ENCODE measurements at places on chromosomes 13 and 19.

DNA sequence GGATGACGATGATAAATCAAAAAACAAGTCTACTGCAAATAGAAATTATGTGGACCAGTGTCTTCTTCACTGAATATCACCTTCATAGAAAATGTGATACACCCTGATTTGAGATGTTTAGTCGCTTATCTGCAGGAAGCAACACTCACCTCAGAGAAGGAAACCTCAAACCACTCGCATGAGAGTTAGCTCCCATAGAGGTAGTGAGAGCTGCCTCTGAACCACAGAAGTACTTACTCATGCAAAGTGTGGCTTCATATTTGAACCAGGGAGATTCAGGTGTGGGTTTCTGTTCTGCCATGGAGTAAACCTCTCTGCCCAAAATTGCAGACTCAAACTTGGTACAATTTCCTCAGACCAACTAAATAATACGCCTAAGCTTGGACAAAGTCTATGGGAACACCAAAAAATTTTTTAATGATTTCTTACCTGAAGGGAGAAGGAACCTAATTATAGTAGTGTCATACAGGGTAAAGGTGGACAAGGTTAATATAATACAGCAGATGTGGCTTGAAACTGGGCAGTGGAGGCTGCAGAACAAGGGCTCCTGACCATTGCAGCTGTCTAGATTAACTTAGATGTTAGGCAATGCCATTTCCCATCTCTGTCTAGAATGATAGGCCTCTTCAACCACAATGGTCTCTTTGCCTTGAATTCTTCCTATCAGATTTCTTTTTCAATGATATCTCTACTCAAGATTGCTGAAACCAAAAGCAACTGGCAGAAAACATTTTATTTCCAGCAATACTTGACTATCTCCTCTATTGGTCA lies 29.6 kb upstream of the RCBTB2 start:
- no peak for DNase-seq

- no peak for DNase-seq
These were observed 12.1 kb downstream of the CCDC70 start for GRCh38 chr13:51873837-51874236.

GRCh38 chr13:67226696-67227095 lies 3.4 kb downstream of the PCDH9 start:
- no peak for DNase-seq

GRCh38 chr19:3719868-3720267 lies 11.7 kb downstream of the TJP3 start:
- no peak for DNase-seq

DNA sequence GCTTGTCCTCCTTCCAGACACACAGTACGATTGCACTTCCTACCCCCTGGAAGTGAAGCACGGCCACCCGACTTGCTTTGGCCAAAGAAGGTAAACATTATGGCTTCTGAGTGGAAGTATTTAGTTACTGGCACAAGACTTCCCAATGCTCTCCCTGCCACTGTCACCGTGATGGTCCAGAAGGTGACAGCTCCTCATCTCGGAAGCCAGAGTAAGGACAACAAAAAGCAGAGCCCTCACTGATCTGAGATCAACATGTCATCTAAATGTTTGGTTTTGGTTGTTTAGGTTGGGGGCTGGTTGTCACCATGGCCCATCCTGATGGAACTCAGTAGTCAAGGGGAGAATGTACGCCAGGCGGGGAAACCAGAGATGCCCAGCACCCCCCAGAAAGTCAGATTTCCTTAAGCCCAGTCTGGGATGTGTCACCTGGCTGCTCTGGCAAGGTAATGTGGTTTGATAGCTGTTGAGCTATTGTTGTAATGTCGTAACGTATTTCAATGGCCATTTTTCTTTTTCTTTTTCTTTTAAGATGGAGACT lies 170.1 kb upstream of the ZNF536 start:
- no peak for DNase-seq

DNA sequence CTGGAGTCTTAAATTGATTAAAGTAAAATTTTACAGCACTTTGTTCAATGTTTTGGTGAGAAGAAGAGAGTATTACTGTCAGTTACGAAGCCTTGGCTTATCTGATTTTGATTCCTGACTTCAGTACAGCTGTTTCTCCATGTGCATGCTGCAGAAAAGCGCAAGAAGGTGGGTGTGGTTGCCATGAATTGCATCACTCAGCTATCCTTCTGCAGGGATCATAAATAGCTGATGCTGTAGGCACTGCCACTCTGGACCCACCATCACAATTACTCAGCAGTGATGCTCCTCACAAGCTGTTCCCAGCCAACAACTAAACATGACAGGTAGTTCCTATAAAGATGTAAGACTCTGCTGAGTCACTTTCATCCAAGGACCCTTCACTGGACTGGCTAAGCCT lies 321.2 kb downstream of the IRS2 start:
- DNase-seq, result no peak

GRCh38 chr19:55590617-55591016 lies 8.7 kb downstream of the FIZ1 start:
- DNase-seq, result no peak

GRCh38 chr19:46727757-46728156 lies 10.8 kb upstream of the PRKD2 start:
- DNase-seq, result no peak

GRCh38 chr13:83633746-83634145 lies 248.5 kb downstream of the SLITRK1 start:
- DNase-seq, result no peak

- no peak for DNase-seq
These were observed 213.0 kb downstream of the ZIC5 start for GRCh38 chr13:99758460-99759162.
